Smooth muscle cell of bladder (primary cell): ENCODE measurements at places on chromosomes 2 and 18. TPM values are rescaled to one million over a fixed set of nuclear protein-coding genes. Genes with fewer than 3 reads are reported as not detected.

The CCDC141 gene
- total RNA-seq = under 0.01 TPM in 1 of 2 replicates, not detected in the other

The ABCB6 gene
- total RNA-seq = 32.1 and 67.8 TPM in 2 replicates

The SCN9A gene
- 7.8 and 11.6 TPM in 2 replicates for total RNA-seq

The METTL5 gene
- total RNA-seq = 33.8 and 36.2 TPM in 2 replicates

The TNFAIP6 gene
- 104 and 350 TPM in 2 replicates for total RNA-seq

The LOXHD1 gene
- under 0.01 TPM in 1 of 2 replicates, not detected in the other for total RNA-seq

The ZSCAN30 gene
- total RNA-seq = 14.5 and 15.1 TPM in 2 replicates

The NOL4 gene
- not detected in 2 replicates for total RNA-seq

The ASB18 gene
- total RNA-seq = not detected in 2 replicates

The GALNT5 gene
- total RNA-seq = 26.9 and 28.8 TPM in 2 replicates

The GKN1 gene
- total RNA-seq = not detected in 2 replicates

The ONECUT2 gene
- under 0.01 TPM in 2 replicates for total RNA-seq

The MC5R gene
- not detected in 2 replicates for total RNA-seq

The KCNJ13 gene
- not detected in 2 replicates for total RNA-seq

The RAD51AP2 gene
- not detected in 2 replicates for total RNA-seq

The GALR1 gene
- total RNA-seq = not detected in 2 replicates

The POTEI gene
- under 0.01 TPM in 1 of 2 replicates, not detected in the other for total RNA-seq

The TWIST2 gene
- total RNA-seq = 45.2 and 60.6 TPM in 2 replicates

The GALNT3 gene
- 0.65 and 0.71 TPM in 2 replicates for total RNA-seq

The CTAGE1 gene
- not detected in 2 replicates for total RNA-seq

The C2orf81 gene
- 0.57 and 0.83 TPM in 2 replicates for total RNA-seq

The FEV gene
- total RNA-seq = not detected in 2 replicates

The PRSS56 gene
- total RNA-seq = not detected in 2 replicates

The TYMS gene
- 7.4 and 8.0 TPM in 2 replicates for total RNA-seq

The CDK15 gene
- 6.6 and 8.5 TPM in 2 replicates for total RNA-seq

The TTC27 gene
- 15.8 and 16.4 TPM in 2 replicates for total RNA-seq

The SRSF7 gene
- 102 and 121 TPM in 2 replicates for total RNA-seq

The CXXC1 gene
- 40.5 and 47.1 TPM in 2 replicates for total RNA-seq

The C2orf66 gene
- not detected in 2 replicates for total RNA-seq

The CETN1 gene
- not detected in 2 replicates for total RNA-seq

The CFC1 gene
- not detected in 2 replicates for total RNA-seq

The THSD7B gene
- total RNA-seq = 0.09 TPM in 1 of 2 replicates, not detected in the other

The RAB17 gene
- total RNA-seq = 0.14 and 0.28 TPM in 2 replicates

The USP14 gene
- 13.4 and 14.3 TPM in 2 replicates for total RNA-seq

The HOXD3 gene
- total RNA-seq = 0.14 and 0.28 TPM in 2 replicates

The NEUROD1 gene
- total RNA-seq = not detected in 2 replicates

The ASTL gene
- not detected in 2 replicates for total RNA-seq

The NMUR1 gene
- not detected in 2 replicates for total RNA-seq

The KLHL14 gene
- total RNA-seq = not detected in 2 replicates

The SERPINB3 gene
- 0.28 TPM in 1 of 2 replicates, not detected in the other for total RNA-seq

The DCC gene
- total RNA-seq = not detected in 2 replicates

The ANKRD30B gene
- total RNA-seq = under 0.01 and 0.09 TPM in 2 replicates

The ARID5A gene
- 3.7 and 4.7 TPM in 2 replicates for total RNA-seq
